Naive thymus-derived CD8-positive, alpha-beta T cell (primary cell): ENCODE measurements at places on chromosomes 3 and 15. TPM values are rescaled to one million over a fixed set of nuclear protein-coding genes. Genes with fewer than 3 reads are reported as not detected.

MINDY2 gene
- 11.1 TPM for total RNA-seq

DNA sequence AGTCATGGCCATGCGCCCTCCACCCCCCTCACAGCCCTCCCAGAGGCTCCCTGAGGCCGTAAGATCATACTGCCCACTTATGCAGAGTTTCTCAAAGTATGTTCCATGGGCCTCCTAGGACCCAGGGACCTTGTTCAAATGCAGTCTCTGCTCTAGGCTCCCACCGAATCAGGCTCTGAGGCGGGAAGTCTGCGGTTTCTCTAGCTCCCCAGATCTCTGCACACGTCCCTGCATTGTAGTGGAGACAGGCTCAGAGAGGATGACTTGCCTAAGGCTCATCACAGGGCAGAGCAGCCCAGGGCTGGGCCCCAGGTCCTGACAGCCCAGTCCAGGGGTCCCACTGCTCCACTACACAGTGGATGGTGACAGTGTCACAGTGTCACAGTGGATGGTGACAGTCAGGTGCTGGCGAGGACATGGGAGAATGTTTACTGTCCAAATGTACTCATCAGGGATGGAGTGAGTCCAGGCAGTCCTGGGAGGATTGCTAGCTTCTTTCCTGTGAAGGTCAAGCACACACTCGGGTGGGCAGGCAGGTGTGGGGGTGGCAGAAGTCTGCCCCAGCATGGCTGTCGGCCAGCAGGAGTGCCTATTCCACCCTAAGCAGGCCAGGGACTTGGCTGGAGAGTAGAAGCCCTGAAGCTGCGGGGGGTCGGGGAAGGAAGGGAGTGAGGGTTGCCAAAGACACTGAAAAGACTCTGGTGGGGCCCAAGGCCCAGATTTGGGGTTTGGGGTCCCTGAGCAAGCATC, 12.4 kb downstream of the ANKRD63 start:
- H3K27ac ChIP-seq, result no peak overlapping the region
- H3K4me1 ChIP-seq, result peaks cover 2% of the 10 kb centered on the region
- DNase-seq, result no peak
- H3K36me3 ChIP-seq, result no peaks in the 10 kb centered on the region

GOLGA6L9 gene
- 7.4 TPM for total RNA-seq

GRCh38 chr15:62228604-62229003, 63.5 kb upstream of the C2CD4B start:
- H3K27me3 ChIP-seq, result peaks cover 34% of the 10 kb centered on the region
- DNase-seq, result no peak
- no peaks in the 10 kb centered on the region for H3K4me1 ChIP-seq
- no peaks in the 10 kb centered on the region for H3K36me3 ChIP-seq
- no peak overlapping the region for H3K4me3 ChIP-seq

ESYT3 gene
- not detected for total RNA-seq

- DNase-seq, result no peak
- no peaks in the 10 kb centered on the region for H3K27me3 ChIP-seq
- H3K36me3 ChIP-seq, result no peaks in the 10 kb centered on the region
- H3K4me3 ChIP-seq, result no peak overlapping the region
- H3K4me1 ChIP-seq, result no peaks in the 10 kb centered on the region
- no peak overlapping the region for H3K27ac ChIP-seq
Observed at GRCh38 chr15:81357180-81357686, 16.8 kb downstream of the TMC3 start.

FSIP1 gene
- total RNA-seq, result 0.30 TPM

DNA sequence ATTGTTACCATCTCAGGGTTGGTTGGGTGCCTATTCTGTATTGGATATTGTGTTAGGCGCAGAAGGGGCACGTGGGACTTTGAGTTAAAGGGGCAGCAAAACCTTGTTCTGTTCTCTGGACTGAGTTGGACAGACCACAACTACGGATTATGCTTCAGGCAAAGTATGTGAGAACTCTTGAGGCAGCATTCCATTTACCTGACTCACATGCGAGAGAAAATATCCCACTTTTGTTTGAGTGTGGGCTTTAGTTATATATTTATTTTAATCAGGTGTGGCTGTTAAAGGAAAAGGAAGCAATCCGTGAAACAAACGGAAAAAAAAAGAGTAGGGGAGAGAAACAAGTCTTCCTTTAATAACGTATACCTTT, 627 bp upstream of the PLS1 start:
- peak overlapping the region; percentile 92 for H3K27ac ChIP-seq
- DNase-seq, result no peak
- peak overlapping the region; percentile 99 for H3K4me3 ChIP-seq

- H3K36me3 ChIP-seq, result no peaks in the 10 kb centered on the region
- H3K27me3 ChIP-seq, result peaks cover 34% of the 10 kb centered on the region
- H3K4me3 ChIP-seq, result no peak overlapping the region
- H3K27ac ChIP-seq, result no peak overlapping the region
- DNase-seq, result no peak
Observed at GRCh38 chr15:94206463-94207167, 24.7 kb upstream of the MCTP2 start.

DNA sequence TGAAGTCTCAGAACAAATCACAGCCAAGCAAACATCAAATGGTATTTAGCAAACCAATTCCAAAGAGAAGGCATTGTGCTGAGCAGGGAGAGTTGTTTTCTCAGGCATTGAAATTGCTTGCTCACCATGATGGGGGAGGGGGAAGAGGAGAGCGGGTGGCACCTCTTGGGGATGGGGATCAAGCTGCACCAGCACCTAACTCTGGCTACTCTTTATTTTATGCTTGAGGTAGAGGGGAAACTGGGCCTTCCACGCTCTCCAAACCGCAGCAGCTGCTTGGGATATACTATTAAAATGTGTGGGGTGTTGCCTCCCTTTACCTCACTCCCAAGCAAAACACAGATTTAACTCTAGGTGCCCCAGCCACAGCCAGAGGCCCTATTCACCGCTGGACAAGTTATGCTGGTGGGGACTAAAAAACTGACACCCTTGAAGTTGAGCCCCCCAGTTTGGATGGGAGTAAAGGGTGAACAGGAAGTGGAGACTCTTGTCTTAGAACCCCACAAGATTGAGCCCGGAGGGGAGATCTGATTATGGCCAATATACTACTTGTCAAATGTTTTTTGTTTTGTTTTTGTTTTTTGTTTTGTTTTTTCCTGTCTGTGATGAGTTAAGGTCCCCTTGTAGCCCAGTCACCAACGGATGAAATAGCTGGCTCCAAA, 5.0 kb upstream of the FOXB1 start:
- H3K4me3 ChIP-seq, result peak overlapping the region; percentile 14
- no peak overlapping the region for H3K27ac ChIP-seq
- peaks cover 78% of the 10 kb centered on the region for H3K27me3 ChIP-seq
- H3K4me1 ChIP-seq, result peaks cover 66% of the 10 kb centered on the region

ARHGAP31 gene
- 1.8 TPM for total RNA-seq

FMN1 gene
- total RNA-seq, result 0.21 TPM

CFAP44 gene
- 28.6 TPM for total RNA-seq

CTXND1 gene
- total RNA-seq, result not detected

GRCh38 chr3:79490165-79491028, 277.4 kb downstream of the ROBO1 start:
- DNase-seq, result no peak
- no peaks in the 10 kb centered on the region for H3K27me3 ChIP-seq
- no peaks in the 10 kb centered on the region for H3K4me1 ChIP-seq
- no peak overlapping the region for H3K27ac ChIP-seq
- H3K4me3 ChIP-seq, result no peak overlapping the region

DNA sequence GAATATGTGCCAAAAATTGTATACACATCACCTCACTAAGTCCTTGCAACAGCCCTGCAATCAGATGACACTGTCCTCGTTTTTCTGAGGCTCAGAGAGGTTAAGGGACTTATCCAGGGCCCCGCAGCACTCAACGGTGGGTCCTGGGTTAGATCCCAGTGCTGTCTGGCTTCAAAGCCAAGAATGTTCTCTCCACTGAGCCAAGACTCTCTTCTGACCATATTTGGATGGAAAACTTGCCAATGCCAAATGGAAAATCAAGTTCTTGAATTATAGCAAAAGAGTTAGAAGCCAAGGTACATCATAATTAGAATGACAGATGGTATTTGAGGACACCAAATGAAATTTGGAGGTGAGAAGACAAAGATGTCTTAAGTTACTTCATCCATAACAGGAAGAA, 75.9 kb downstream of the NCEH1 start:
- H3K27me3 ChIP-seq, result no peaks in the 10 kb centered on the region
- H3K36me3 ChIP-seq, result peaks cover 9% of the 10 kb centered on the region
- no peak for DNase-seq
- H3K4me3 ChIP-seq, result no peak overlapping the region
- no peaks in the 10 kb centered on the region for H3K4me1 ChIP-seq

DNA sequence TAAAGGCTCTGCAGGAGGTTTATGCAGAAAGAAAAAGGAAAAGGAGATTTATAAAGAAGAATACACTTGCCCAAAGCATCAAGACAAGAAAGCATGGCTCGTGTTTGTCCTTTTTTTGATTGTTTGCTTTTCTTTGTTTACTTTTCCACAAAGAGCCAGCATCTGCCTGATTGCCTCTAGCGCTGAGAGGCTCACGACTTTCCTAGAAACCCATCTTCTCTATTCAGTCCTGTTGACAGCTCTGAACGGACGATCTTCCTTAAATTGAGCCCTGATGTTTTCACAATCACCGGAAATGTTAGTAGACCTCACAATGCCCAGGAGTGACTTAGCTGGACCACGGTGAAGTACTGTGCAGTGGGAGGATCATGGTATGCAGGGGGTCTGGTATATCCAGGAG, 12.4 kb downstream of the GP5 start:
- no peak overlapping the region for H3K27ac ChIP-seq
- no peaks in the 10 kb centered on the region for H3K4me1 ChIP-seq
- peaks cover 5% of the 10 kb centered on the region for H3K27me3 ChIP-seq
- H3K36me3 ChIP-seq, result peaks cover 8% of the 10 kb centered on the region

DNA sequence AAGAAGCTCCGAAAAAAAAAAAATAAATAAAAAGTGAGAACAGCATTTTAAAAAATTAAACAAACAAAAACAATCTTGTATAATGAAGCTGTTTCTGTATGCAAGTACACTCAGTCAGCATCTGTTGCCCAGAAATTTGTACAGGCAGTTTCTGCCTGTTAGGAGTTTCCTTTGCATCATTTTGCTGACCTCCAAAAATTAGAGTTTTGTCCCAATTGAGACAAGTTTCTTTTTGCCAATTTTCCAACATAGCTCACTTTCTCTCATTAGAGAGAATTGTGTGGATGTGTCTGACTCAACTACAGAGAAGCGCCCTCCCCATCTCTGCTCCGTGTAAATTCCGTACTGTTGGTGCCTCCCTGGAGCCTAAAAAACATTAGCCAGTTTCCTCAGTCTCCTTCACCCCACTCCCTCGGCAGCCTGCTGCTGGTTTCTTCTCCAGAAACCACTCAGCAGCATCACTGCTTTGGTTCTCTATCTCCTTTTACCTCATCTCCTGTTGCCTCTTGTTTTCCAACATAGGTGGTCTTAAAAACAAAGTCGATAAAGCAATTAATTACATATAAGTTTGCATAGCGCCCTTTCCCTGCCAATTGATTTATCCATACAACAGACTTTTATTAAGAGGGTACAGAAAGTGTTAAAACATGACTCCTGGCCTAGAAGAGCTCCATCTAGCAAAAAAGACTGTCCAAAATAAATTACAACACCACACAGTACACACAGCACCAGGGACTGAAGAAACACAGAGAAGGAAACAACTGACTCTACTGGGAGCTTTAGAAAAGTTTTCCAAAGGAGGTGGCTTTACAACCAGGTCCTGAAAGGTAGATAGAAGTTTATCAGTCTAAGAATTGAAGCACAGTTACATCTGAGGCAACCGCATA, 286.7 kb downstream of the SHOX2 start:
- peaks cover 6% of the 10 kb centered on the region for H3K36me3 ChIP-seq
- no peak overlapping the region for H3K4me3 ChIP-seq
- no peak overlapping the region for H3K27ac ChIP-seq
- DNase-seq, result no peak

LOXL1 gene
- total RNA-seq, result 0.80 TPM

GRCh38 chr3:125151442-125151817, 61.1 kb downstream of the SLC12A8 start:
- DNase-seq, result no peak
- H3K27me3 ChIP-seq, result no peaks in the 10 kb centered on the region
- H3K36me3 ChIP-seq, result no peaks in the 10 kb centered on the region
- no peak overlapping the region for H3K4me3 ChIP-seq
- H3K27ac ChIP-seq, result no peak overlapping the region

DNA sequence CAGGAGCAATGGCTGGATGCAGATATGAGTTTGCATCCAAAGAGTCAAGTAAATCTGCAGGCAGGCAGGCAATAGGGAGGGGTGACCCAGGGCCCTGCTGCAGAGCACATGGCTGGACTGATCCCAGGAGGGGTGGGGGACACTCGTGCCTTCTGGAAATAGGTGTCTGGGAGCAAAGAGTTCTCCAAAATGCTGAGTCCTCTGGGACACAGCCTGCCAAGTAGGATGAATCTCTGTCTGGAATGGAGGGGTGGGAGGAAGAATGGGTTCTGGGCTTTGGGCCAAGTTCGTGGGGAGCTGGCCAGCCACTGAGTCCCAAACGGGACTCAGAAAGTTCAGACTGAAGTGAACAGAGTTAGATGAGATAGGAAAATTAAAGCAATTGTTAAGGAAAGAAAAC, 214.5 kb downstream of the MTHFS start:
- no peaks in the 10 kb centered on the region for H3K4me1 ChIP-seq
- no peaks in the 10 kb centered on the region for H3K36me3 ChIP-seq
- no peak for DNase-seq
- no peak overlapping the region for H3K27ac ChIP-seq
- H3K27me3 ChIP-seq, result peaks cover 29% of the 10 kb centered on the region

DNA sequence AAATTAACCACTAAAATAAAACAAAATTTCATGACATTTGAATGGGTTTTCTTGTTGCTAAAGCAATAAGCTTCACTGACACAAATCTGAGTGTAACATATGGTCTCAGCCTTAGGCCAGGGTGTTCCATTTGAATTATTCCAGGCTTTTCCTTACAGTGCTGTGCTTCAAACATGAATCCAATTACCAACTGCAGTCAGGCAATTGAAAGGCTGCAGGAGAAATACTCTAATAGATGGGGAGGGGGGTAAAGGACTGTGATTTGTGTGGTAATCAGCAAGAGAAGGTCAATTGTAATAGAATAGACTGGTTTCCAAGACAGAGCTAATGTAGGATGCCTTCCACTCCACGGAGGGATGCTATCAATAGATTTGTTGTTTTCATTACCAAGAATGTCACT, 466.7 kb downstream of the C3orf38 start:
- H3K27me3 ChIP-seq, result no peaks in the 10 kb centered on the region
- no peaks in the 10 kb centered on the region for H3K4me1 ChIP-seq
- H3K27ac ChIP-seq, result no peak overlapping the region

LRTM1 gene
- total RNA-seq, result not detected

GRCh38 chr3:32946973-32947788, 4.3 kb upstream of the CCR4 start:
- H3K27me3 ChIP-seq, result no peaks in the 10 kb centered on the region
- peaks cover 15% of the 10 kb centered on the region for H3K4me1 ChIP-seq
- no peak for DNase-seq
- H3K27ac ChIP-seq, result no peak overlapping the region
- no peaks in the 10 kb centered on the region for H3K36me3 ChIP-seq
- H3K4me3 ChIP-seq, result no peak overlapping the region

PP2D1 gene
- not detected for total RNA-seq
